CD8-positive, alpha-beta T cell (primary cell): ENCODE measurements at places on chromosomes 7 and 10.

DNA sequence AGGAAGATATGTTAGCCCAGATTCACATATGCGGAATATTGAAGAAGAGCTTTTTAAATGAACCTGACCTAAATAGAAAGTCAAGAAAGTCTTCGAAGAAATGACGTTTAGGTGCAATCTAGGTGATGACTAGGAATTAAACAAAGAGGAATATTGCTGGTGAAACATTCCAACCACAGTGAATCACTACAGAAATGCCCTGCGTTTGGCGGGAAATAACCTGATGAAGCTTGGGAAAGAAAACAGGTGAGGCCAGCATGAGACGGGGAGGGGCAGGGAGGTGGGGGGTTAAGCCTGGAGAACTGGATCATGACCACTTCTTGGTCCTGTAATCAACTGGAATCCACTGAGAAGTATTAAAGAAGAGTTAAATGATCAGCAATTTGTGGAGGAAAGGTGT, 299.4 kb upstream of the VSTM2A start:
- no peak for DNase-seq

DNA sequence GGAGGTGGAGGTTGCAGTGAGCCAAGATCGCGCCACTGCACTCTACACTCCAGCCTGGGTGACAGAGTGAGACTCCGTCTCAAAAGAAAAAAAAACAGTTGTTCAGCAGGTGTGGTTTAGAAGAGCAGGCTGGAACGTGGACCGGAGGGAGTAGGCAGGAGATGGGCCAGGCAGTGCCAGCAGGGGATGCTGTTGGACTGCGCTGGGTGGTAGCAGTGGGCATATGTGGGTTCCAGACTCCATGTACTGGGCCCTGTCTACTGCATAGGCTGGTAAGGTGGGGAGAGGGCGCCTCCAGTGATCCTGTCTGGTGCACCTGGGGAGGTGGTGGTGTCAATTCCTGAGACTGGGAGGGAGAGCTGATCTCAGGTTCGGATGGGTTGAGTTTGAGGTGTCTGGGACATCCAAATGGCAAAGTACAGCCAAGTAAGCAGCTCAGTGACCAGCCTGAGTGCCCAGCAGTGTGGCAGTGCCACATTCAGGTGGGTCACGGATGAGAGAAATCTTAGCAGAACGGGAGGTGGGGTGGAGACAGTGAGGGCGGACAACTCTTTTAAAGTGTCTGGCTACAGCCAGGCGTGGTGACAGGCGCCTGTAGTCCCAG, 25.9 kb downstream of the SFXN4 start:
- peak; percentile 53 for DNase-seq

GRCh38 chr10:93657757-93658156, 44.6 kb downstream of the FRA10AC1 start:
- DNase-seq = no peak

DNA sequence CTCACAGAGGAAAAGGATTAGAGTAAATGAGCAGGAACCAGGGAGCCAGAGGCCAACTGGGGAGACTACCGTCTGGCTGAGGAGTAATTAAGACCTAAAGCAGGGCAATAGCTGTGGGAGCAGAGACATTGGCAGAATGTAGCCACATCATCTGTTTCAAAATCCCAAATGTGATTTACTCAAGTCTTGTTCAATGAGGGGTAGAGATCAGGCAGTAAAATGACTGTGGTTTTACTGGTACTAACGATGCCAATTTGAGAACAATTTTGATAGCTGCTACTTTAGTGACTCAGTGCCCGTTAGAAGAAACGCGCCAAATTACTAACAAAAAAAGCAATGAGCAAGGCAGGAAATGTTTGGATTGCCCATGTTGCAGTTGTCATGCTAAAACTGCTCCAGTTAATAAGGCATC, 12.7 kb upstream of the MIOS start:
- DNase-seq = no peak

GRCh38 chr7:133026210-133026859, 55.6 kb downstream of the CHCHD3 start:
- DNase-seq = no peak

DNA sequence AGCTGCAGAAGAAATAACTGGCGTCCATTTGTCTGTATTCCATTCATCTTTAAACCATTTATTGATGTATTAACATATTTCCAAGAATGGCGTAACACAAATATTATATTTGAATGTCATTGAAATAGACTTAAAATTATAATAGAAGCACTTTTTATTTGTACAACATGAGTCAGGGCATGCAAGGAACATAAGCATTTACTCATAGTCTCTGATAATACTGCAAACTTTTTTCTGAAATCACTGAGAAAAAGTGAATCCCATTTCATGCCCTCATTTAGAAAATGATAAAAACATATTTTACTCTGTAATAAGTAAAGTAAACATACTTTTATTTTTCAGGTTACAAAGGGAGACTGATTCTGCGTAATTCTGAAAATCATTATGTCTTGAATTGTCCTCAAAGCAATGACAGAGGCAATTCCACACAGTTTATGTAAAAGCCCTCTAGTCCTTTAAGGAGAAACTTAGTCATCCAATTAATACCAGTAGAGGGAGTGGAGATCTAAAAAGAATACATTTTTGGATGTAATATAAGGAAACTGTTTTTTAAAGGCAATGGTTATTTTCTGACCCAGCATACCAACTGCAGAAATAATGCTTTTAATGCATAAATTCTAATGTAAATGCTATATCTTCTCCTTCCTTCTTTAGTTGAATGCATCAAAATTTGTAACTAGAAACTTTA, 58.1 kb downstream of the AGMO start:
- no peak for DNase-seq

GRCh38 chr10:50422259-50422658, 170.9 kb upstream of the ASAH2 start:
- DNase-seq = no peak

- DNase-seq = no peak
These were observed 94.9 kb upstream of the PIK3CG start for GRCh38 chr7:106770191-106770590.

GRCh38 chr7:884191-885003, 8.0 kb downstream of the GET4 start:
- DNase-seq = no peak

DNA sequence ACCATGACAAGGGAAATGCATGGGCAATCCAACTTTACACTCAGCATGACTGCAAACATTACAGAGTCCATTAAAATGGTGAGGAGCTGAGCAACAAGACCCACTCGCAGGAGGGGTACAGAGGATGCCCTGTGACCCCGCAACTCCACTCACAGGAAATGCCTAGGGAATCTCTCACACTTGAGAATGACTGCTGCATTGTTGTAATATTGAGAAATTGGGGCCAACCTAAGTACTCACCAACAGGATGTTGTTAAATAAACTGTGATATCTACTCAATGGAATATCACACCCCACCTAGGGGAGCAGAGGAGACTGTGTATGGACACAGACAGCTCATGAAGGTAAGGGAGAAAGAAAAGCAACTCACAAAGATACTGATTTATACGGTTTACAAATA, 53.4 kb upstream of the CAMK2B start:
- no peak for DNase-seq

GRCh38 chr10:71840958-71841335, 10.1 kb downstream of the PSAP start:
- no peak for DNase-seq

GRCh38 chr10:107425931-107426553, 261.5 kb upstream of the SORCS1 start:
- no peak for DNase-seq

DNA sequence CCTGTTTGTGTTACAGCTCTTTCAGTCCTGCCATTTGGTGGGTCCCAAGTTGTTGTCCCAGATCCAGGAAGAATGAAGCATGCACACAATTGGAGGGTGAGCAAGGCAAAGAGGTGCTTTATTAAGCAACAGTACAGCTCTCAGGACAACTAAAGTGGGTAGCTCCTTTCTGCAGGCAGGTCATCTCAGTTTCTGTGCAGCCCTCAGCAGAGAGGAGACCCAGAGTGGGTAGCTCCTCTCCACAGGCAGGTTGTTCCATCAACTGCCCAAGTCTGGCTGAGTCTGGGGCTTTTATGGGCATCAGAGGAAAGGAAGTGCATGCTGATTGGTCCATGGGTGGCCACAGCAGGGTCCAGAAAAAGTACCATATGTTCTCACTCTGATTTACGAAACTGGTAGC, 624.5 kb downstream of the LRMDA start:
- no peak for DNase-seq

GRCh38 chr7:151339651-151340382, 1.8 kb upstream of the NUB1 start:
- no peak for DNase-seq

GRCh38 chr7:127782654-127783559, 130.9 kb downstream of the SND1 start:
- no peak for DNase-seq

DNA sequence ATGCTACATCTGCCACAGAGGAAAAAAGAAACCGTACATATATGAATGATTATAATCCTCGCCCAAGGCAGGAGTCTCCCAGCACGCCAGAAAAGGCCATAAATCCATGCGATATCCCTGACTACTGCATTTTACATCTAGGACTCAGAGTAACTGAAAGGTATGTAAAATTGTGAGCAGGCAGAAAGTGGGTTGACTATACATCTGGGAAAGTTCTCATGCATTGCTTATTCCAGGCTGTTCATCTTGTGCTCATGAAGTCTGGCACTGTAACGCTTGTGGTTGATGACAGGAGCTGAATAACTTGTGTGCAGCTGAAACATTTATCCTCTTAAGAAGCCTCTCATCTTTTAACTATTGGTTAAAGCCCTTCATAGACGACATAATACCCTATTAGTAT, 193.4 kb upstream of the STEAP4 start:
- DNase-seq = no peak
